Smooth muscle cell of bladder (primary cell): ENCODE measurements at places on chromosomes 12 and 14. TPM values are rescaled to one million over a fixed set of nuclear protein-coding genes. Genes with fewer than 3 reads are reported as not detected.

TNFAIP2 gene
- 101 and 114 TPM in 2 replicates for total RNA-seq

NXPH4 gene
- 0.28 and 0.65 TPM in 2 replicates for total RNA-seq

PRB4 gene
- total RNA-seq: not detected in 2 replicates

ATP5F1B gene
- 504 and 507 TPM in 2 replicates for total RNA-seq

KRT7 gene
- total RNA-seq: 16.1 and 53.3 TPM in 2 replicates

KCNA1 gene
- under 0.01 TPM in 1 of 2 replicates, not detected in the other for total RNA-seq

FGF23 gene
- total RNA-seq: not detected in 2 replicates

VRTN gene
- not detected in 2 replicates for total RNA-seq

BICDL1 gene
- total RNA-seq: not detected in 2 replicates

DLK1 gene
- total RNA-seq: not detected in 2 replicates

TMEM63C gene
- total RNA-seq: 0.65 and 0.71 TPM in 2 replicates

ADAM20 gene
- total RNA-seq: 0.71 and 1.3 TPM in 2 replicates

CLMN gene
- total RNA-seq: 1.9 and 2.1 TPM in 2 replicates

SAMD15 gene
- 3.1 TPM in 2 replicates for total RNA-seq

TMEM30B gene
- 0.14 and 0.28 TPM in 2 replicates for total RNA-seq

SLCO1B3 gene
- total RNA-seq: not detected in 2 replicates

LRP1-AS gene
- total RNA-seq: not detected in 2 replicates

ZFHX2 gene
- 0.14 and 0.28 TPM in 2 replicates for total RNA-seq

NPFF gene
- total RNA-seq: not detected in 2 replicates

BTBD6 gene
- 31.9 and 41.1 TPM in 2 replicates for total RNA-seq

HCFC2 gene
- 22.5 and 24.0 TPM in 2 replicates for total RNA-seq

TAS2R50 gene
- total RNA-seq: 2.1 and 2.4 TPM in 2 replicates

SERPINA12 gene
- total RNA-seq: not detected in 2 replicates

PRPF39 gene
- 22.3 and 24.9 TPM in 2 replicates for total RNA-seq

LBHD2 gene
- not detected in 2 replicates for total RNA-seq

SLC7A8 gene
- 1.9 and 2.3 TPM in 2 replicates for total RNA-seq

KRT2 gene
- total RNA-seq: not detected in 2 replicates

BDKRB1 gene
- 31.6 and 33.1 TPM in 2 replicates for total RNA-seq

WNT1 gene
- total RNA-seq: not detected in 2 replicates

RCOR1 gene
- 7.4 and 8.5 TPM in 2 replicates for total RNA-seq

FLRT2 gene
- total RNA-seq: 2.8 and 8.0 TPM in 2 replicates

TMPRSS12 gene
- total RNA-seq: not detected in 2 replicates

IFI27 gene
- total RNA-seq: 14.3 and 16.4 TPM in 2 replicates
